Suppressor macrophage treated with lipopolysaccharide for 4 hours (primary cell): ENCODE measurements at places on chromosomes 6 and 20.

DNA sequence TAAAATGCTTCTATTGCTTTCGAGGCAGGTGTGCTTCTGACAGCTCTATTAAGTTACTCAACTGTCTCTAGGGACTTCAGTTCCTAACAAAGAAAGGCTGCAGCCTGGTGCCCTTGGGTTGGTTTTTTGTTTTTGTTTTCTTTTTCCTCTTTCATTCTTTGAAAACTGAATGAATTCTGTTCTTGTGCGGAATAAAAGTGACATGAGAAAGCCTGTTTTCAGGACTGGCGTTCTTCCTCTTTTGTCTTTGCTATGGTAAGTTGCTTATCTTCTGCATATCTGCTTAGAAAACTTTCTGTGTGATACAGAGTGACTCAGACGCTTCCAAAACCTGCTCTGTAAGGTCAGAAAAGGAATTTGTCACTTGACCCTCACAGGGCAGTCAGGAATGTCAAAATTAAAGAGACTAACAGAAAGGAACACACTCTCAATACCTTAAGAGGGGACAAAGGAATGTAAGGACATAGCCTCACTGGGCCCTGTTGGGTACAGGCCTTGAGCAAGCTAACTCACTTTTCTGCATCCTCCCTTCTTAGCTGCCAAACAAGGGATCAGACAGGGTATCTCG, 56.2 kb upstream of the NHSL1 start:
- DNase-seq, result peak; percentile 10

DNA sequence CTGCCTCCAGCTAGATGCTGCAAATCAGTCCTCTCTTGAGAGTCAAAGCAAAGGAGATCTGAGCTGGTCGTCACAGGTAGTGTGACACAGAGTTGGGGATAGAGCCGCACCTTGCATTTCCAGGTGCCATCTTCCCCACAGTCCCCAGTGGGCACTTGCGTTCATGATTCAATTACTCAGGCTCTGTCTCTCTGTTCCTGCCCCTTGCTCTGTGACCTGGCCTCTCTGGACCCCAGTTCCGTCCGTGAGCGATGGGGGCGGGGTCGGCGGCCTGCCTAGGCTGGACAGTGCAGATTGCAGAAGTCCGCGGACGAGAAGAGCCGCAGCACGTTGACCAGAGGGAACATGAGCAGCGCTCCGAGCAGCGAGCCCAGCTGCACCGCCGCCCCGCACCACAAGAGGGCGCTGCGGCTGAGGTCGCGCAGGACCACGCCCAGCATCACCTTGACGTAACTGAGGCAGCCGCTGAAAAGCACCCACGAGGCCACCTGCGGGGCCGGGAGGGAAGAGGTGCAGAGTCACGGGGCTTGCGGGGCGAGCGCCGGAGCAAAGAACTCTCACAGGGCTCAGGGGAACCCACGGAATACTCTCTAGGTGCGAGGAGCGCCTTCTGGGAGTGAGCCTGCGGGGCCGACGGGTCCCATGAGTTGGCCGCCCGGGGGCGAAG, 7.4 kb downstream of the SLC52A3 start:
- peak; percentile 27 for DNase-seq

DNA sequence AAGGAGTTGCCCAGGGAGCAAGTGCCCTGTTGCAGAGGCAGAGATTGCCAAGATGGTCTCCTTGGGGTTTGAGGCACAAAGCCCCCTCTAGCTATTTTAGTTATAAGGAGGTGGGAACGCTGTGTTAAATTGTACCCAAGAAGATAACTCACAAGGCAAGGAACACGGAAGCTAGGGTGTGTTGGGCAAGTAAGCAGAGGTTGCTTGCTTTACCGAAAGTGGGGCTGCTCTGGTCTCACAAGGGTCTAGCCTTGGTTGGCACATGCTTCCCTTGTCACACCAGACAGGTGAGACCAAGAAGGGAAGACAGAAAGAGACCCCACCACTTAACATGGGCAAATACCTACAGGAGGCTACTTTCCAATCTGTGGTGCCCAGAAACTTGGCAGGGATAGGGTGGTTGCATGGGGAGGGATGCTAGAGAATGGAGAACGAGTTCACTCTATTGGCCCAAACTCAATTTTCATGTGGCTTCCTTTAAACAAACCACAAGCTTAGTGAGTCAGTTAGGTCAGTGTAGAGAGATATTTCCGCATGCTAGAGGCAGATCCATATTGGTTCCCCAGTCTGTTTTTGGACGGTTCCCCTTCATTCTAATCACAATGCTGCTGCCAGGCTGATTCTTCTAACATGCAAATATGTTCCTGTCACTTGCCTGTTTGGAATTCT, 42.4 kb downstream of the PLAGL1 start:
- peak; percentile 65 for DNase-seq

- peak; percentile 56 for DNase-seq
Measured at GRCh38 chr6:30060606-30061091, 416 bp upstream of the POLR1H start.

DNA sequence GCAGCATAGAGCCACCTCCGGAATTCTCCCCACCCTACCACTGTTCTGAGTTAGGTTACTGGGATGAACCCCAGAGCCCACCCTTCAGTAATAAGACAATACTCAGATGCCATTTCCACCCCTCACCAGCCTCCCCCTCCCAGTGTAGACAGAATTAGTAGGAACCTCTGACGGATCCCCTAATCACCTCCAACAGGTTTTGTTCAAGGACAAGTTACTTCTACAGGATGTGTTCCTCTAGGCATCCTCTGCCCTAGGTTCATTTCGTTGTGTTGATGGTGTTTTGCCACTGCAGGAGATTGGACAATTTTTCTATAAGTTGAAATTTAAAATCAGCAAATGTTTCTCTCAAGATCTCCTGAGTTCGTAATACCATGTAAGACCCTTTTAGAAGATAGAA, 22.8 kb downstream of the PLEKHG1 start:
- no peak for DNase-seq

DNA sequence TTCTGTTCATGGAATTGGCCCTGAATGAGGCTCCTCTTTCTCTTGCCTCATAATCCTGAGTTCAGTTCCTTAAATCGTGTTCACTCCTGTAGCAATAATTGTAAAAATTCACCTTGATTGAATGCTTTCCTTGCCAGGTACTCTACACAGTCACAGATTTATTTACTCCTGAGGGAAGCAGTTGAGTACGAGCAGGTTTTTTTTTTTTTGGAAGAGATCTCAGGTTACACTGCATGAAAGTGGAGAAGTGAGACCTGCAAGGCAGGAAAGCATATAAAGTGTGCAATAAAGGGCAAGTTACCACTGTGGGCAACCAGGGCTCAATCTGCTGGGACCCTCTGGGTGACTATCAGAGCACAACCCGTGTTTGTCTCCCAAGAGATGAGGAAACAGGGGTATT, 93.0 kb upstream of the DOK5 start:
- no peak for DNase-seq

DNA sequence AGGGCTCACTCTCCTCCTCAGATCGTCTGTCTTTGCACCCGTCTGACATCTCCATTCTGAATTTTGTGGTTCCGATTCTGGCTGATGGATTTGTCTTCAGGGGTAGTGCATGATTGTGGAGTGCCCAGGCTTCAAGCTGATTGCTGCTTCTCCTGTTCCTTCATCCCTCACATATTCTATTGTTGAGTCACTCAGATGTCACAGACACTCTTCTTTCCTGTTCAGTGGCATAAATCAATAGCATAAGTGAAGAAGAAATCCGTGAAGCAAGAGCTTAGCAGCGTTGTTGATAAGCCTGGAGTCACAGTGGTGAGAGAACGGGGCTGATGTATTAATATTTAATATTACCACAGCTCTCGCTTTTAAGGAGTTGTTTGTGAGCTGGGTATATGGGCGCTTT, 152.5 kb downstream of the MTHFD1L start:
- no peak for DNase-seq

- DNase-seq, result peak; percentile 91
Measured at GRCh38 chr6:157316871-157317814, 6.2 kb downstream of the TMEM242 start.

- DNase-seq, result no peak
Measured at GRCh38 chr6:45200510-45200909, 127.6 kb upstream of the RUNX2 start.

GRCh38 chr20:3843490-3843889, 3.1 kb upstream of the MAVS start:
- peak; percentile 60 for DNase-seq

DNA sequence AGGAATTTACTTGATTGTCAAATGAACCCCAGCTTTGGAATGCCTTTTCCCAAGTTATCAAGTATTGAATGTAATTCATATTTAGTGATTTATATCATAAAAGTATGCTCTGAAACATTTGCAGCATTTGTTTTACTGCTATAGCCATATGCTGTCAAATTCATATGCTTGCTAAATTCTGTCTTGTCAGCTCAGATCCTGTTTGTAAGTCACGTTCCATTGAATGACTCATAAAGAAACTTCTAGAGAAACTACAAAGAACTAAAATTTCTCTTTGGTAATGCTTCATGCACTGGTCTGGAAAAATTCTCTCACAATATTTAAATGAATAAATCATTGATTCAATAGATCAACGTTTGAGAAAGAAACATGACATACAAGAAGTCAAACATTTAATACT, 445.9 kb downstream of the PHF3 start:
- no peak for DNase-seq

GRCh38 chr6:69735027-69735426, 61.8 kb downstream of the LMBRD1 start:
- no peak for DNase-seq

GRCh38 chr6:8539453-8539852, 104.1 kb upstream of the SLC35B3 start:
- DNase-seq, result no peak

GRCh38 chr6:133903855-133904254, 14.9 kb downstream of the TCF21 start:
- DNase-seq, result no peak

DNA sequence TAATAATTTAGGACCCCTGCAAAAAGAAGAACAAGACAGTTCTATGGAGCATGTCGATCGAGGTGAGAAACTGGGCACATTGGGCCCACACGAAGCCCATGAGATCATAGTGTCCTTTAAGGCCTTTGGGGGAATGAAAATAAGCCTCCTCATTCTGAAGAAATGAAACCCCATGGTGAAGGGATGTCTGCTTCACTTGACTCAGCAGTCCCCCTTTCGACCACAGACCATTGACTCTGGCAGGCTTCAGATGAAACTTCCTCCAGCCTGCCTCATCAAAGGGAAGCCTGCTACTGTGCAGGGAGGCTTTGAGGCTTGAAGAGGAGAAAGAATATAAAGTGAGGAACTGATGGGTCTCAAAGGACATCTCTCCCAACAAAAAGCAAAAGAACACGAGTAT, 144.2 kb upstream of the FBXL4 start:
- no peak for DNase-seq

DNA sequence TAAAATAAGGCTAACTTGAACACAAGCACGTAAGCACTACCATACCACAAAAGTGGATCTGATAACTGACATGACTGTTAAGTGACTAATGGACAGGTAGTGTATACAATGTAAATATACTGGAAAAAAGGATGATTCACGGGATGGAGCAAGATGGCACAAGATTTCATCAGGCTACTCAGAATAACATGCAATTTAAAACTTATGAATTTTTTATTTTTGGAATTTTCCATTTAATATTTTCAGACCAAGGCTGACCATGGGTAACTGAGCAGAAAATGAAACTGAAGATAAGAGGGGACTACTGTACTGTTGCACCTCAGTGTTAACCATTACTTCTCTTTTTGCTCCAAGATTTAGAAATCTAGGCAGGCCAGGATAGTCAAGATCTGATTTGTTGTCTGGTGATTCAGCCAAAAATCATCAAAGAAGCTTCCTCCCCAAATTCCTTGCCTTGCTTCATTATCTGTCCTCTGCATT, 45.4 kb downstream of the TPBG start:
- DNase-seq, result no peak

- no peak for DNase-seq
Measured at GRCh38 chr6:40634429-40634828, 47.3 kb upstream of the LRFN2 start.

- no peak for DNase-seq
Measured at GRCh38 chr6:148761527-148762011, 14.7 kb downstream of the UST start.

DNA sequence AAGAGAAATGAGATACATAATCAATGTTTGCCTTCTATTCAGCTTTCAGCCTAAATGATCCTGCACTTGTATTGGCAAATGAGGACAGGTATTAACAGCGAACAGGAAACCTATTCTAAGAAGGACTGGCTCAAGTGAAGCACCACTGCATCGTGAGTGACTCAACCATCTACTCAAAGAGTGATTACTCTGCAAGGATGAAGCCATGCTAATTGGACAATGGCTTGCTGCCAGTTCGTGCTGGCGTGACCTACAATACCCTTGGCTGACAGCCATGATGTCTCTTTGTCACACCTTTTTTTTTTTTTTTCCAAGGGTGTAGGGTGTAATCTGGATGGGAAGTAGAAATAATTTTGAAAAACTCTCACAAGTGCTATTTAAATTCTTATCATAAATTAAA, 104.9 kb downstream of the GJA10 start:
- no peak for DNase-seq

- DNase-seq, result no peak
Measured at GRCh38 chr20:49543071-49543857, 24.7 kb downstream of the PTGIS start.

GRCh38 chr6:132960720-132961119, 146.4 kb downstream of the RPS12 start:
- DNase-seq, result no peak

GRCh38 chr6:111096246-111096645, 8.9 kb downstream of the SLC16A10 start:
- DNase-seq, result no peak

- no peak for DNase-seq
Measured at GRCh38 chr20:40607927-40608326, 81.1 kb downstream of the MAFB start.

GRCh38 chr6:31639449-31639861, 13.0 kb downstream of the BAG6 start:
- no peak for DNase-seq

GRCh38 chr6:37303891-37304503, 46.1 kb upstream of the TMEM217 start:
- DNase-seq, result peak; percentile 31

DNA sequence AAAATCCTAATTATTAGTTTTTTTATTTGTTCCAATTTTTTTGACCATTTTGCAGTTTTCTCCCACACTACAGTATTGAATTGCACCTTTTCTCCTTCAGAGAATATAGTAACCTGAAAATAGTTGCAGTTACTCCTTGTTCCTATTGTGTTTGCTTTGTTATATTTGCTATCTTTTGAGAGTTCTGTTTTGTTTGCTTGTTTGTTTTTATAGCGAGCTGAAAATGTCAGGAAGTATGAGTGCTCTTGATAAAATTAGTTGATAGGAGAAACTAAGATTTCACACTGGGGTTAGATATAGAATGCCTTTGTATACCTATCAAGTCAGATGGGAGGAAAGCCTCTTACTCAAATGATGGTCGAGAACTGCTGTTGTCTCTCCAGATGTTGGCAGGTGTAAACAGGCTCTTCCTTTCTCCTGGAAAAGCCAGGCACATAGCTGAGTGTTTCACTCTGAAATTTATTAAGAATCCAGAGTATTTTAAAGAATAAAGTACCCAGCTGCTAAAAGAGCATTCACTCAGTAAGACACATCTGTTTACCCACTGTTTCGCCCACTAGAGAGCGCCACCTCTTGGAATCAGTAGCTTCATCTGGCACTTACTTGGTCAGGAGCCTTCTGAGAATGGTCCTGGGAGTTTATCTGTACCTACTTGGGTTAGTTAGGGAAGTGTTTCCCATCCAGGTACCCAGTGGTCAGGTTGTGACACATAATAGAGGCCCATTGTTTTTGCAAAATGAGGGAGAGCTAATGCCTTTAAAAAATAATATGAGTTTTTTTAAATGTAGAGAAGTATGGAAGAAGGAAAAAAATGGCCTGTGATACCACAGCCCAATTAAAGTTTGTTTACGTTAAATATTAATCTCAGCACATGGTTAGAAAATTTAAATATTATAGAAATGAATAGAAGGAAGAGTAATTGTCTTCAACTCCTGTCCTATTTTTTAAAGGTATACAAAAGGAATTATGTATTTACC, 11.2 kb downstream of the NT5DC1 start:
- peak; percentile 34 for DNase-seq
